Bronchial smooth muscle cell (primary cell): ENCODE measurements at places on chromosomes 4 and X. TPM values are rescaled to one million over a fixed set of nuclear protein-coding genes. Genes with fewer than 3 reads are reported as not detected.

Gene KIT
- total RNA-seq: under 0.01 TPM in 2 replicates

Gene LIMCH1
- total RNA-seq: 0.17 and 4.9 TPM in 2 replicates

Gene PHEX
- total RNA-seq: 0.95 and 1.9 TPM in 2 replicates

Gene SUV39H1
- 0.86 and 1.7 TPM in 2 replicates for total RNA-seq

Gene SERTM2
- not detected in 2 replicates for total RNA-seq

Gene UGT2B10
- not detected in 2 replicates for total RNA-seq

Gene CENPVL2
- not detected in 2 replicates for total RNA-seq

Gene XPNPEP2
- 2.5 and 4.8 TPM in 2 replicates for total RNA-seq

Gene TMEM31
- not detected in 2 replicates for total RNA-seq

Gene HTR2C
- not detected in 2 replicates for total RNA-seq

Gene FAM133A
- total RNA-seq: under 0.01 TPM in 1 of 2 replicates, not detected in the other

Gene F8A3
- 0.26 and 0.79 TPM in 2 replicates for total RNA-seq

Gene ETNPPL
- total RNA-seq: not detected in 2 replicates

Gene CLCN4
- total RNA-seq: 5.4 and 11.1 TPM in 2 replicates

Gene ZBTB49
- 2.5 and 3.7 TPM in 2 replicates for total RNA-seq

Gene ADH1C
- 5.4 and 6.1 TPM in 2 replicates for total RNA-seq

Gene RHOXF1
- total RNA-seq: not detected in 2 replicates

Gene NPY1R
- not detected in 2 replicates for total RNA-seq

Gene ASMT
- 0.09 TPM in 1 of 2 replicates, not detected in the other for total RNA-seq

Gene KCND1
- 1.6 and 4.3 TPM in 2 replicates for total RNA-seq

Gene PARM1
- total RNA-seq: 0.09 and 0.16 TPM in 2 replicates

Gene VCX3A
- total RNA-seq: not detected in 2 replicates

Gene PRKG2
- 13.0 and 20.3 TPM in 2 replicates for total RNA-seq

Gene MID1IP1
- total RNA-seq: 65.7 and 123 TPM in 2 replicates

Gene DUSP9
- total RNA-seq: not detected in 2 replicates

Gene UGT2B7
- not detected in 2 replicates for total RNA-seq

Gene DGKK
- total RNA-seq: not detected in 2 replicates

Gene TMEM47
- 17.8 and 27.0 TPM in 2 replicates for total RNA-seq

Gene GAGE2A
- not detected in 2 replicates for total RNA-seq

Gene IL2
- total RNA-seq: not detected in 2 replicates

Gene BTK
- total RNA-seq: not detected in 2 replicates

Gene MAGEA9B
- not detected in 2 replicates for total RNA-seq

Gene ANKRD37
- 1.6 and 1.7 TPM in 2 replicates for total RNA-seq
